SJSA1 (cell line): ENCODE measurements at places on chromosomes 11 and 22.

DNA sequence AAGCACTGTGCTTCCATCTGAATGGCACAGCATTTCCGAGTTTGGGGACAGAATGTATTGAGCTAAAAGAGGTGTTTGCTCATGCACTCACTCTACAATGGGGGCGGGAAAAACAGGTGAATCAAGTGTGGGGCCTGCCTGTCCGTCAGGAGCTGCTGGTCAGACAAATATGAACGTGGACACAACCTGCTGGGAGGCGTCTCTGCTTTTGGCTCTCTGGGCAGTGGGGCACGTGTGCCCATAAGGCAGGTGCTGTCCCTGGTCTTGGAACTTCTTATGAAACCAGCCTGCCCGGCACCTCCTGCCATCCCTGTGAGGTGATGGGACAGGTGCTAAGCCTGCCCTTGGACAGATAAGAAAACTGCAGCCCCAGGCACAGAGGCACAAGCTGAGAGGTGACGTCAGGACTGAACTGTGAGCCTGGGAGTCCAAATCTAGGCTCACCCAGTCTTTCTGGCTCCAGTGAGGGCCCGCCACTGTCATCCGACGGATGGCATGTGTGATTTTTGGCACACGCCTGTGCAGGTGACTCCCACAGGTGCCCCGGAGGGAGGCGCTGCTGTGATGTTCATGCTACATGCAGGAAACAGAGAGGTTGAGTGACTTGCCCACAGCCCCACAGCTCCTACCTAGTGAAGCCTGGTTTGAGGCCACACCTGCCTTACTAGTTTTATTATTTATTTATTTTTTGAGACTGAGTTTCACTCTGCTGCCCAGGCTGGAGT, 51.6 kb downstream of the SMIM38 start:
- no peak for DNase-seq

DNA sequence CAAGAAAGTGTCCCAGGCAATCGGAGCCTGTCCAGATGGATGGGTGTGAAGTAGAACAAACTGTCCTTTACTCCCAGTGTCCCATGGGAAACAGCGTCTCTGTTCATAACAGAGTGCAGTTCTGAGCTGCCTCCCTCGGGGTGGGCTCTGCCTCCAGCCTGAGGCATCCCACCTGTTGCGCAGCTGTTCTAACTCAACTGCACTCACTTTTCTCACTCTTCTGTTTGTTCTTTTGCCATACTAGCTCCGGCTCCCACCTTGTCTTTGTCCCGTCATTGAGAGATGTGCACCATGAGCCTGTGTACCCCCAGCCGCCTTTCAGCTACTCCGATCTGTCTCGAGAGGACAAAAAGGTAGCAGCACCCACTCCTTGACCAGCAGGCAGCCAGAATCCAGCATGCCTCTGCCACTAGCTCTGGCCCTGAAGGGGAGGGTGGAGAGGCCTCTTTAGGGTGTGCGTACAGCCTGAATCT, 20.7 kb upstream of the CDC42EP2 start:
- DNase-seq: no peak

GRCh38 chr11:121590772-121591404, 138.1 kb upstream of the SORL1-AS1 start:
- no peak for DNase-seq

GRCh38 chr11:116842117-116842516, 4.7 kb upstream of the APOA1 start:
- DNase-seq: no peak

GRCh38 chr22:38868286-38868721, 3.7 kb downstream of the CBX6 start:
- DNase-seq: peak; percentile 22

DNA sequence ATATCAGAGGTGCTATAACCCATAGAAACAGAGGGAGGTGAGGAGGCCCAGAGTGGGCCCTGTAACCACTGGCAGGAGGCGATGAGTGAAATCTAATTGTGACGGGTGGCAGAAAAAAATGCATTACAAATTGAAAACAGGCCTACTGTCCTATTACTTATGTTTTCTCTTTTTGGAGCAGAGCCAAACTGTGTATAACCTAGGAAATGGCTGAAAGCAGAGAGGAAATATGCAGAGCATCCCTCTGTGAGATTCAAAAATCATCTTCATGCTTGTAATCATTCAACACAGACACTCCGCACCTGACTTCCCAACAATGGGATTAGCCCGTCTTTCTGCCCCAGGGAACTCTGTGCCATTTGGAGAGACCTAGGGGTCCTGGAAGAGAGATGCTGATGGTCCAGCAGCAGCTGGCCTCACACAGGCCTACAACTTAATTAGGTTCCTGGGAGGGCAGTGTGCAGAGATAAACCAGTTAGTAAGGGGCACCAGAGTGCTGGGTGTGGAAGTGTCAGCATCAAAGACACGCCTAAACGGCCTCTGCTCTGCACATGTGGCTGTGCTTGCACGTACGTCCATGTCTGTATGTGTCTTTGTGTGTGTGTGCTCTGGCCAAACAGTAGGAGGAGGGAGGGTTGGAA, 41.8 kb downstream of the MAP6 start:
- DNase-seq: no peak

DNA sequence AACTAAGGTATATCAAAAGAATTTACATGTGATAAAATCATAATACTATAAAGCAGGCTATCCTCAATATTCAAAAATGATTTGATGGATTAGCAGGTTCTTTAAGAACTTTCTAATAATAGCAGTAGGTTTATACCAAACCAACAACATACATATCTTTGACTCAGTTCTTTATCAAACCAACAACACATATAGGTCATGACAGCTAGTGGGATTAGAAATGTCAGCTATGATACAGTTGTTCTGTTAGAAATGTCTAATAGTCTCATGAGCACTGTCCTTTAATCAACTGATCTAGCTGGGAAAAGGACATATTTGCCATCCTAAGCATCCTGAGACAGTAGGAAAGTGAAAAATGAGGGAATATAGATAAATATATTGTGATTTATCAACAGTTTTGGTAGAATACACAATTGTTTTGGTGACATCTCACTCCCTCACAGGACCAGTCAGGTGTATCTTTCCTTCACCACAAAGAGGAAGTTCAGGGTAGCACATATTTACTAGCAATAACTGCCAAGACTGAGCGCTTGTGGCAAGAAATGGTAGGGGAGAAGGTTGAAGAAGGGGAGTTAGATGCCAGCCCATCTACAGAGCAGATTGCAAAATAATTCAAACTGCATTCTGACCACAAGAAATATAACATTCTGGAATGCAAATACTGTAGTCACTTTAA, 90.8 kb upstream of the APOA1 start:
- DNase-seq: no peak

- DNase-seq: no peak
Observed at GRCh38 chr11:134176284-134176683, 47.5 kb downstream of the NCAPD3 start.

DNA sequence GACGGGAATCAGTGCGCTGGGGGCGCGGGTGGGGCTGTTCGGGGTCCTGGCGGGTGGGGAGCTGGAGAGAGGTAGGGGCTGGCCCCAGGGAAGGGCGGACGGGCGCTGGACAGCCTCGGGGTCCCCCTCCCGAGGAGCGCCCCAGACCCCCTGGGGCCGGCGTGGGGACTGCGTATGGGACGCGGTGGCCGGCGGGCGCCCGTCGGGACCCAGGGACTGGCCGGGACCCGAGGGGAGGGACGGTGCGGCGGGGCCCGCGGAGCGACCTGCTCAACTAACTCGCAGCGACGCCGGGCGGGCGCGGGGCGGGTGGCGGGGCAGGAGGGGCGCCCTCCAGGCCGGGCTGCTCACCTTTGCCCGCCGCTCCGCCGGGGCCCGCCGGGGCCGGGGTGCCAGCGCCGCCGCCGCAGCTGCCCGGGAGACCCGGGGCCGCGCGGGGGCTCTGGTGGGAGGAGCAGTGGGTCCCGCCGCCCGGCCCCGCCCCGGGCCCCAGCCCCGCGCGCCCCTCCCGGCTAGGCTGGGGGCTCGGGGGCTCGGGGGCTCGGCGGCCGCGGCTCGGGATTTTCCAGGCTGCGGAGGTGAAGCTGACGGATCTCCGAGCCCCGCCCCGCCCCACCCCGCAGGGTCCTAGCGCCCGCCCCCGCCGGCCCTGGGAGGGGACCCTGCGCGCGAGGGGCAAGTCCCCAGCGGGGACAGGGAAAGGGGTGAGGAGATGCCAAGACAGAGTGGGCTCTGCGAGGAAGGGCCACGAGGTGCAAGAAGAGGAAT, 12.3 kb downstream of the STARD10 start:
- DNase-seq: no peak

DNA sequence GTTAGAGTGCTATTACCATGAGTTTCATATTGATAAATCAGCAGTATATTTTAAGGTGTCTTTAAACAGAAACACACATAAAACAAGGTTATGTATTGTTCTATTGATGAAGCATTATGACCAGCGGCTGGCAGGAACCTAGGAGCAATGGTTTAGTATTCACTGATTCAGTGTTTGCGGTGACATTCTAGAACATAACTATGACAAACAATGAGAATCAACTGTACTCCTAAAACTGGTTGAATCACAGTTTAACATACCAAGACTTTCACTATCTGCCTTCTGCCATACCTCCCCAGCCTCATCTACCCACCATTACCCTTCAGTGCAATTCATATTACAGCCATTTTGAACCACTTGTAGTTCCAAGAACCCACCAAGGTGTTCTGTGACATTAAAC, 8.8 kb downstream of the HOATZ start:
- DNase-seq: no peak

- DNase-seq: no peak
Observed at GRCh38 chr11:2103668-2104523, 35.3 kb downstream of the IGF2 start.

DNA sequence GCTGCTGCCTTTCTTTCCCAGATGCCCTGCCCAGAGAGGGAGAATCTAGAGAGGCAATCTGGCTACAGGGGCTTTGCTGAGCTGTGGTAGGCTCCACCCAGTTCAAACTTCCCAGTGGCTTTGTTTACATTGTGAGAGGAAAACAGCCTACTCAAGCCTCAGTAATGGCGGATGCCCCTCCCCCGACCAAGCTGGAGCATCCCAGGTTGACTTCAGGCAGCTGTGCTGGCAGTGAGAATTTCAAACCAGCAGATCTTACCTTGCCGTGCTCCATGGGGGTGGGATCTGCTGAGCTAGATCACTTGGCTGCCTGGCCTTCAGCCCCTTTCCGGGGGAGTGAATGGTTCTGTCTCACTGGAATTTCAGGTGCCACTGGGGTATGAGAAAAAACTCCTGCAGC, 12.2 kb downstream of the BDNF start:
- DNase-seq: no peak

GRCh38 chr11:75504501-75504900, 21.2 kb downstream of the GDPD5 start:
- DNase-seq: no peak

- DNase-seq: no peak
Observed at GRCh38 chr11:6620636-6621035, 1.4 kb upstream of the TPP1 start.

GRCh38 chr11:3069425-3069824, 12.2 kb upstream of the CARS1 start:
- no peak for DNase-seq

- DNase-seq: no peak
Observed at GRCh38 chr22:36743011-36743410, 32.9 kb downstream of the IFT27 start.

DNA sequence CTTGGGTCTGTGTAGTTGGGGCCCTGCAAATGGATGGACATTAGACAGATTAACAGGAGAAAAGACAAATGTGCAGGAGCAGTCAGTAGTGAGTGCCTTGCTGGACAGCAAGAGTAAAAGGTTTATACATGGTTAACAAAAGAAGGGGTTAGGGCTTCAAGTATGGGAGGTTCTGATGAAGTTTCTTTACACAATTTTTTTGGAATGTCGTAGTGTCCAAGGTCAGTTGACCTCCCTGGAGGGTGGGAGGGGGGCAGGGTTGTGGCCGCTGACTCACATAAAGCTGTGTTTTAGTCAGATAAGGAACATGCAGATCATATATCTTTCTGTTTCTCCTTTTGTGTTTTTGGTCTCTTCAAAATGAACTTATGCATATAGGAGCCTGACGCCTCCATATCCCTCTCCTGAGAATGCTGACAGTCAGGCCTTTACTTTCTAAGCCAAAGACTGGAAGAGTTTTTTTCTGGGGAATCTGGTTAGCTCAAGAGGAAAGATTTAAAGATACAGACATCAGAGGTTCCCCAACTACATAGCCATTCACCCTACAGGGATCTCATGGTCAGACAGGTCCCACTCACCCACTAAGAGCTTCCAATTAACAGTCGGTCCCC, 134.3 kb downstream of the NECTIN1 start:
- peak; percentile 57 for DNase-seq

DNA sequence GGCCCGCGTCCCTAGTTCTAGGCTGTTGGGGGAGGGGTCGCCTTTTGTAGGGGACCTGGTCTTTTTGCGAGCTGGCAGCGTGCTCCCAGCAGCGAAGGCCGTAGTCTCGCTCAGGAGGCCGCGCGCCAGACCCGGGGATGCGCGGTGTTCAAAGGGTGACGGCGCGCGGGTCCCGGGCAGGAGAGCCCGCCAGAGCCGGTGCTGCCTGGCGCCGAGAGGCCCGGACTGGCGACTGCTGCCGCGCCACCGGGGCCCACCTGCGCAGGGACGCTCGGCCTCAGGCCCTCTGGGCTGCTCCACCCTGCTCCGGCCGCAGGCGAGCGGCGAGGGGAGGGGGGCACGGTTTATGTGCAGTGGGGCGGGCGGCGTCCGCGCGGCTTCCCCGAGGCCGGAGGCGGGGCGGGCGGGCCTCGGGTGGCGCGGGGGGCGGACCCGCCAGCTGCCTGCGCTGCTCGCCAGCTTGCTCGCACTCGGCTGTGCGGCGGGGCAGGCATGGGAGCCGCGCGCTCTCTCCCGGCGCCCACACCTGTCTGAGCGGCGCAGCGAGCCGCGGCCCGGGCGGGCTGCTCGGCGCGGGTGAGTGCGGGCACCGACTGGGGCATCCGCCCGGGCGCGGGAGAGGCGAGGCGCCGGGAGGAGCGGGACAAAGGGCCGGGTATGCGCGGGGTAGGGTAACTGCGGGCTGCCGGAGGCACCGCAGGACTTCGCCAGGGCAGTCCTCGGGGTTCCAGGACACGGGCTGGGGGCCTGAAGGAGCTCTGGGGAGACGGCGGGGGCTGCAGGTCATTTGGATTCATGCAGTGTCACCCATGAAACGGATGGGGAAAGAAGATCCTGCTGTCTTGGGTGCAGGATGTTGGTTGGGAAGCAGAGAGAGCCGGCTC, at the start of gene PRSS23:
Gene PRSS23, plus strand, starts transcription at position 467 of the 884 bp plus-strand sequence. CDS start 7,102 bp downstream, outside the sequence.
- peak; percentile 64 for DNase-seq

DNA sequence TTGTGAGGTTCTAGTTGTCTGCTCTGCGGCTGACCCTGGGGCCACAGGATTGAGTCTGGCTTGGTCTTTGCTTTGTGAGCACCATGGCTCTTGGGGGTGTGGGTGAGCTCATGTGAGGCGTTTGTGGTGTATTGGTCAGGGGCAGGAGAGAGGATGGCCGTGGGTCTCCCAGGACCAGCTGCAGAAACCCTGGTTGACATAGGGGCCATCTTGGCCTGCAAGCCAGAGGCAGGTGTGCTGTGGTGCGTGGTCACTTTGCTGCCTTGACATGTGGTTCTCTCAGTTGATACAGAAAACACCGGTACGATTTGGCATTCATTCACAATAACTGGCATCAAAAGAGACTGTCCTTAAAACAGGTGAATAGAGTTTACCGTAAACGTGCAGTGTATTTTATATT, 11.3 kb downstream of the PHRF1 start:
- no peak for DNase-seq

DNA sequence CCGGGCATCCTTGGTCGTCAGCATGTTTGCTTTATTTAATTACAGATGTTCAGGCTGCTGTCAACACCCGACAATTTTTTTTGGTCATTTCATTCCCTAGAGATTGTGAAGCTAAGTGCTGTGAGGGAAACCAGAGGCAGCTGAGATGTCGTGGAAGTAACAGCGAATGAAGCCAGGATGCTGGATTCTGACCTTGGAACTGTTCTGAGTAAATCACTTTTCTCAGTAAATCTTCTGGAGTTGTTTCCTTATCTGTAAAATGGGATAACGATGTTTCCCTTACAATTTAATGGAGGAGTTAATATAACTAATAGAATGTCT, 390 bp upstream of the CKAP5 start:
- no peak for DNase-seq
